ENCODE measurements at places on chromosomes 3 and 15.

DNA sequence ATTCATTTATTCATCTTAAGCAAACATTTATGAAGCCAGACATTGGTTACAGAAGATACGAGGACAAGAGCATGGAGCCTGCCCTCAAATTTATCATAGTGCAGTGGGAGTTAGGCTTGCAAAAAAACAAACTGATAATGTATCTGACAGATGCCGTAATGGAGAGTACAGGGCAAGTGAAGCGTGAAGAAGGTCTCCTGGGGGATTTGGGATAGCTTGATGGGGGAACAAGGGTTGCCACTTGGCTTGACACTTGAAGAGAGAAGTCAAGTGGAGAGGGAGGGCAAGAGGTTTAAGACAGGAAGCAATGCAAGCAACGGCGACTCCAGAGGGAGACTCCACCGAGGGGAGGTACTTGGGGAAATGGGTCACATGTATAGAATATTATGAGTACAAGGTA, 129.3 kb downstream of the SSR3 start:
- no peak for DNase-seq

- no peak for DNase-seq
These were observed 93.4 kb downstream of the MBNL1 start for GRCh38 chr3:152362086-152362485.

DNA sequence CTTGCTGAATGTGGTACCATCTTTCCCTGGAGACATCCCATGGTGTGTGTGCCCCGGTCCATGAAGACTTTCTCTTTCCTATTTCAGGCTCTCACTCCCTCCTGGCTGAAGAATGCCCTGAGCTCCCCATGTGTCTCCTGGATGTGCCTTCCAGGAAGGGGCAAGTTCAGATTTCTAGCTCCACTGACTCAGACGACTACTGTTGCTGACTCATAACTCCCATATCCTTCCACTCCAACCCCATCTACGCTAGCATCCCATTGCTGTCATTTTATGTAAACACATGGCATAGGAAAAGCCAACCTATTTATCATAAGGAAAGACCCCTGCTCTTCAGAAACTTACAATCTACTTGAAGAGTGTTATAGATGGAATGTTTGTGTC, 95.0 kb downstream of the ADCY5 start:
- no peak for DNase-seq

GRCh38 chr3:143071776-143072175, 47.8 kb upstream of the CHST2 start:
- DNase-seq = no peak
